ENCODE measurements at places on chromosomes 16 and 17. TPM values are rescaled to one million over a fixed set of nuclear protein-coding genes. Genes with fewer than 3 reads are reported as not detected.

DNA sequence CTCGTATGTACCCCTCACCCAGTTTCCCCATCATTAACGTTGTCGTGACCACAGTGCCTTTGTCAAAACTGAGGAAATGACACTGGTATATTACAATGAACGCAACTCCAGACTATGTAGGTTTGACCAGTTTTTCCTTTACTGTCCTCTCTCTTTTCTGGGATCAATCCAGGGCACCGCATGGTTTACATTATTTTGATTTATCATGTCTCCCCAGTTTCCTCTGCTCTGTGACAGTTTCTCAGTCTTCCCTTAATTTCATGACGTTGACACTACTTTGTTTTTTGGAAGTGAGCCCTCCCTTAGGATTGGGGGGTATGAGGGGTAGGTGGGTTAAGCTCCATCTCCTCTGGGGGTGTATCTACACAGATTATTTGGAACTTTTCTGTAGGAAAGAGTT is 76.1 kb upstream of the LGALS9 start:
- no peak for DNase-seq

GRCh38 chr17:8287651-8288335 is 677 bp upstream of the RANGRF start:
- no peak for DNase-seq

DNA sequence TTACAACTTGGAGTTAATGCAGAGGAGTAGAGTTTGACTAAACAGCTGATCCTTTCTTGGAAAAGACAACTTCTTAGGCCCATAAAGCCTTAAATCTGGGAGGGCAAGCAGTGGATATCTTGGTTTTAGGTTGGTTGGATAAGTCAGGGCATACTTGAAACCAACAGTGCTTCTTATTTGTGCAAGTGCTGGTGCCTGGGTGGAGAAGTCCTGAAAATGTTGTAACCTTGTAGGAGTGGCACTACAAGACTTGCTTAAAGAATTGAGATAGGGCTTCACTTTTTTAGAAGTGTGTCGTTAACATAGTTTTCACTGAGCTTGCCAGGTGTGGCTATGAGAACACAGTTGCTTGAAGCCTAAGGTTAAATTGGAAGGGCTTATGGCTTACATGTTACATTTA is 6.2 kb downstream of the MSI2 start:
- DNase-seq = no peak

DNA sequence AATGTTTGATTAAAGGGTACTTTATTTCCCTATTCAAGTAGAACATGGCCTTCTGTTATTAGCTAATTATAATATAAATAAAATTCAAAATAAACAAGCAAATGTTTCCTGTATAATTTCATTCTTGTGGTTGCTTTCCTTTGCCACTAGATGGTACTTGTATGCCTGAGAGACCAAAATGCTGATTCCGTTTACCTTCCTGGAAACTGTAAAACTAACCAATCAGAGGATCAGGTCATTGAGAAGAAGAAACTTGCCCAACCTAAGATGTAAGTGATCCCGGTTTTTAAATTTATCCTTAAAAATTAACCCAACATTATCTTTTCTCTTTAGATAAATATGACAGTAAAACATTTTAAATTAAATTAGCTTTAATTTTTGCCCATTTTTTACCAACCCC is 8.1 kb upstream of the ABCA5 start:
- DNase-seq = no peak

DNA sequence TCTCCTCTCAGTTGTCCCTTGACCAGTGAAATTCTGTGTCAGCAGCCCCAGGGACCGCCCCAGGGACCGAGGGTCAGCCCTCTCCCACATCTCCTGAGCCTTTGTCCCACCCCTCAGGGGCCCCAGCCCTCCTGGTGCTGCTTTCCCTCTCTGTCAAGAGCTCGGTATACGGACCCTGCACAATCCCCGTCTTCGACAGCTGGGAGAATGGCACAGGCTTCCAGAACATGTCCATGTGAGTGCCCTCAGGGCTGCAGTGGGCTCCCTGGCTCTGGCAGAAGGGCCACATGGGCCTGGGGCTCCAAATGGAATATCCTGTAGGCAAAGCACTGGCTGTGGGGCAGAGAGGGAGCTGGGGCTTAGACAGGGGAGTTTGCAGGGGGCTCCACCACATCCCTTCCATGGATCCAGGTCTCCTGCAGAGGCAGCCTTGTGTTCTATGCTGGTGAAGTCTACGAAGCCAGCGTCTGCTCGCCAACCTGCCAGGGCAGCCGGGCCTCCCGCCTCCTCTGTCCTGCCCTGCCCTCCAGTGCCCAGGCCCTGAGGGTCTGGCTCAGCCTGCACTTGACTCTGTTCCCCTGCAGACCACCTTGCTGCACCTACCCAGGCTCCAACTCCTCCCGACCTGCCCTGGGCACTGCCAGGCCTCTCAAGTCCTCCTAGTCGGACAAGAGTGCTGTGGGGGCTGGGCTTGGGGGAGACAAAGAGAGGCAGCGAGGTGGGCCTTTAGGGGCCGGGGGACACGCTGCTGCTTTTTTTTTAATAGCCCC is 28.0 kb downstream of the ADGRG5 start:
- DNase-seq = no peak

DNA sequence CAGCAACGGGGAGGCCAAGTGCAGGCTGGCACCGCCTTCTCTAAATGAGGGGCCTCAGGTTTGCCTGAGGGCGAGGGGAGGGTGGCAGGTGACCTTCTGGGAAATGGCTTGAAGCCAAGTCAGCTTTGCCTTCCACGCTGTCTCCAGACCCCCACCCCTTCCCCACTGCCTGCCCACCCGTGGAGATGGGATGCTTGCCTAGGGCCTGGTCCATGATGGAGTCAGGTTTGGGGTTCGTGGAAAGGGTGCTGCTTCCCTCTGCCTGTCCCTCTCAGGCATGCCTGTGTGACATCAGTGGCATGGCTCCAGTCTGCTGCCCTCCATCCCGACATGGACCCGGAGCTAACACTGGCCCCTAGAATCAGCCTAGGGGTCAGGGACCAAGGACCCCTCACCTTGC is 18.5 kb downstream of the NGFR start:
- no peak for DNase-seq

DNA sequence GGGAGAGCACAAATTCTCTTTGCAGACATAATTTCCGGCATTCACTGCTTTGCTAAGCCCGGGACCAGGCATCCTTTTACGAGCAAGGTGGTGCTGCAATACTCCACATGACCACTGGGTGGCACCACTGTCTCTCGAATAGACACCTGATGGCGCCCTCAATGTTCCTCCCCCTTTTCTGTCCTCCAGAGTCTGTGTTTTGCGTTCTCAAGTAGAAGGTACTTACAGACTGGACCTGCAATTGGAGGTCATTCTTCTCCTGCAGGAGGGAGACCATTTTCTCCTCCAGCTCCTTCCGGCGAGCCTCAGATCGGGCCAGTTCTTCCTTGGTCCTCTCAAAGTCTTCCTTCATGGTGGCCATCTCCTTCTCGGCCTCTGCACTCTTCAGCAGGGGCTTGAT is 45.2 kb downstream of the MYH13 start:
- peak; percentile 6 for DNase-seq

- no peak for DNase-seq
These were observed 6.3 kb upstream of the RNF227 start for GRCh38 chr17:7922269-7922844.

DNA sequence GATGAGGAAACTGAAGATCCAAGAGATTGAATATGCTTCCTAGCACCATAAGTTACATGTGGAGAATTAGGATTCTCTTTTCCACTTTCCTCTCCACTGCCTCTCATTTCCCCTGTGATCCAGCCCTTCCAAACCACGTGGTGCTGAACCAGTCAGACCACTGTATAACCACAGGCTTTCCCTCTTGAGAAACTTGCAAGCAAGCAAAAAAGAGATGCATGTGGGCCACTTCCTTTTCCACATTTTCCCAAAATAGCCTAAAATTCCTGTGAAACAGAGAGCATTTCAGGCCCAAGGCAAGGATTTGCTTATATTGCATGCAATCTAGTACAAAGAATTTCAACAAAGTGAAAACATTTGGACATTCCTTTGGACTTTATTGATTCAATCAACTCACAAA is 59.3 kb upstream of the KSR1 start:
- DNase-seq = no peak

DNA sequence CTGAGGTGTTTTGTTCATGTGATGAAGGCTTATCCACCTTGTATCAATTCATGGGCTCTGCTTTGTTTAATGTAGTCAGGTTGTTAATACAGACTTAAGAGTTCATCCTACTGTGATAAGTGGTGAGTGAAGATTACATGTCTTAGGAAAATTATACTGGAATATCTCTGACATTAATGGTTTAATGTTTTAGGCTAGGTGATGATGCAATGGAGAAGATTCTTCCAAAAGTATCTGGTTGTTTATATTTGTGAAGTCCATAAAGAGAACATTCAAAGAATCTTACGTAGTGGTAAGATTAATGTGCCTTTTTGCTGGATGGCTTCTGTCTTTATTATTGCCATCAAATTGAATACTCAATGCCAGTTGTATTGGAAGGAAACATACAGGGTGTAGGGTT is 236.4 kb downstream of the BCAS3 start:
- DNase-seq = no peak

DNA sequence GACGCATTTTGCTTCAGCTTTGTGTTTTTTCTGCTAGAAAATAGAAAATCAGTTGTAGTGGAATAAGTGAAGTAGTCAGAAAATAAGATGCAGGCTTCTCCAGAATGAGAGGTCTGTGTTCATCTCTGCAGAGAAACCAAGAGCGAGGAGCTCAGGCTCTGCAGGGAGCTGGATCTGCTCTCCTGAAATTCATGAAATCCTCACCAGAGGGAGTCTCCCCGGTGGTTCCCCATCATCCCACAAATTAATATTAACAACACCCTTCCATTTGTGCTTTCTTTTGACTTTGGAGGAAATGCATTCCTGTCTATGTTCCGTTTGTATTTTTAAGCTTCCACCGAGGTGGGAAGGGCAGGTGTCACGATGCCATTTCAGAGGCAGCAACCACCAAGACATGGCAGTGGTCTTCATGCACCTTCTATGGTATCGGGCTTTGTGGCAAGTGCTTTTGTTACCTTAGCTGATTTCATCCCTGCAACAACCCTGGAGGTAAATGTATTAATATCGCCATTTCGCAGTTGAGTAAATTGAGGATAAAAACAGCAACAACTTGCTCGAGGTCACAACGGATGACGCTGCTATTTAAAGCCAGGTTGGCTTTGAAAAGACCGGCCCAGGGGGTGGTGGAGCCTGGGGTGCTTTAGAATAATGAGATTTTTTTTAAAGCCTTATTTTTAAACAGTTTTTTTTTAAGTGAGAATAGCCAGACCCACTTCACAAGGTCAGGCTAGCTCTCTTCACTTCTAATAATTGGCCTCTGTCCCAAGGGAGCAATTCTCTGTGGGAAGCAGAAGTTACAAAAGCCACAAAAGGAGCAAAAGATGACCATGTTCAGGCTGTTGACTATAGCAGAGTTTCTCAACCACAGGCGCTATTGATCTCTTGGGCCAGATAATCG is 367.6 kb upstream of the ERCC4 start:
- DNase-seq = no peak

- no peak for DNase-seq
These were observed 11.5 kb downstream of the COX10 start for GRCh38 chr17:14080847-14081251.

DNA sequence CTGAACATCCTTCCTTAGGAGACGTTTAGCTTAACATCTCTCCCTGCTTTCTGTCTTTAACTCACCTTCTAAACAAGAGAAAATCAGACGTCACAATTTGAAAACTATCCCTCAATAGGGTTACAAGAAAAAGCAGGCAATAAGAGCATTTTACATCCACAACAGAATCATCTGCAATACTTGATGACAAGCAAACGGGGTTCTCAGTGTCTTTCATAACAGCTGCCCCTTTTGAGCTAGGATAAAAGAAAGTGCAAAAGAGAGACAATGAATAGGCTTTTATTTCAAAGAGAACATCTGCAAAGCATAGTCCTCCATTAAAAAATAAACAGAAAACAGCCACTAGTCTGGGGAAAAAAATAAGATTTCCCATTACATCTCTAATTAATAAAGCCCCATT is 13.2 kb downstream of the XYLT1 start:
- no peak for DNase-seq

DNA sequence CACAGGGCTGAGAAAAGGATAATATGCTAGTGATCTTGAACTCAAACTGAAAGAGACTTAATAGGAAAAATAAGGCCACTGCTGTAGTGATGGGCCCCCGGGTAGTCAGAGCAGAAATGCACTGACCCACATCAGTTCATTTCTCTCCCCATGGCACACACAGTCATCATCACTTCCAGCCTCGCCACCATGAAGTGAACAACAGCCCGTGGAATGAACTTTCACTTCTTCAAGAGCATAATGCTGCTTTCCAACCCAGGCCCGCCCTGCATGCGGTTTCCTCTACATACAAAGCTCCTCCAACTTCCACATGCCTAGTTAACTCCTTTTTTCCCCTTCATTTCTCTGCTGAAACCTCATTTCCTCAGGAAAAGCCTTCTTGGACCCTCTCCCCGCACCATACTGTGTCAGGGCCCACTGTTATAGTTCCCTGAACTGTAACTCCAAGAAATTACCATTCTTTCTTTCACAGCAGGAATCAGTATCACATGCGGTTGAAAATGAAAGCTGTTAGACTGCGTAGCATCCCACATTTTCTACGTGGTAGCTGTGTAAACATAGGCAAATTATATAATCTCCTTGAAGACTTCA is 65.8 kb upstream of the SMIM36 start:
- peak; percentile 76 for DNase-seq

DNA sequence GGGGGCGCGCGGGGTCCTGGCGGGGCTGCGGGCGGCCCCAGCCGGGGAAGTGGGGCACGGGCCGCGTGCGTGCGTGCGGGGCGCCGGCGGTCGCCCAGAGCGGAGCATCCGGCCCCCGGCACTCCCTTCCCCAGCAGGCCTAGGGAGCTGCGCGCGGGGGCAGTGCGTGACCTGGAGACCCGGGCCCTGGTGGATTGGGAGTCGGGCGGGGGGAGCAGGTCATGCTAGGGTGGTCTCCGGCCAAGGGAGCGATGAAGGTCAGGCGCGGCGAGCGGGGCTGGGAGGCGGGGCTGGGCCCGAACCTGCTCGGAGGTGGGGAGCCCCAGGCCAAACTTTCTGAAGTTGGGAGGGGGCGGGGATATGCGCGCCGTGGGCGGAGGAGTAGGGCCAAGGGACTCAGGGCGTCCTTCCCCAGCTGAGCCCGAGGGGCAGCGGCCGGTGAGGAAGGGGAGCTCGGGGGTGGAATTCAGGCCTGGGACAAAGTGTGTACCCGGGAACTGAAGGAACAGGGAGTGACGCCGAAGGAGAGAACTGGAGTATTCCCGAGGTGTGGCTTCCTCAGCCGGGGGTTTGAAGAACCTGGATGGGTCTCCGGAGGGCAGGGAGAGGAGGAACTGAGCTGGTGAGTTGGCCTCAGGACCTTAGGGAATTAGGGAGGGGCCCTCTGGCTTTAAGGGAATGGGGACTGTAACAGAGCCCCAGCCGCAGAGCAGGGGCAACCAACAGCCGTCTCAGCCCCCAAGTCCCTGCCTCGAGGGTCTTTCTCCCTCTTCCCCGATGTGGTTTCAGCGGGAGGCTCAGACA is 589 bp downstream of the XYLT2 start:
- DNase-seq = no peak

GRCh38 chr17:15090533-15090932 is 174.6 kb downstream of the PMP22 start:
- DNase-seq = no peak

The TMEM238L gene
- total RNA-seq = not detected

The PRDM7 gene
- total RNA-seq = not detected

The PITPNM3 gene
- 0.65 TPM for total RNA-seq

The STX1B gene
- 0.58 TPM for total RNA-seq

The EFNB3 gene
- total RNA-seq = 1.7 TPM
